ENCODE measurements at places on chromosomes 3 and 15.

DNA sequence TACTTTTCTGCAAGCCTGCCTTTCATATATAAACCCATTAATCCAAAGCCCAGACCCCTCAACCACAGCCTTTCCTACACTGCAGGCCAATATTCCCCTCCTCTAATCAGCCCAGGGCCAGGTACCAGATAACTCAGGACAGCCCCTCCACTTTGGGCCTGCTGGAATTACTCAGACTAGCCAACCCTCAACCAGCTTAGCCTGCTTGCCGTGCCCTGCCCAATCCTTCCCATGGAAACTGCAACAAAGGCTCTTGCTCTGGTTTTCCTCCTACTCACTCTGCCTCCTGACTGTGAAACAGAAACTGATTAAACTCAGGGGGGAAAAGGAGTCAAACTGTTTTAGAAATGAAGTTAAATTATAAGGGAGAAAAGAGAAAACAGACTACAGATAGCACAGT, 248.1 kb downstream of the KLF13 start:
- no peaks in the 10 kb centered on the region for H3K27me3 ChIP-seq
- H3K4me3 ChIP-seq = no peak overlapping the region
- DNase-seq = no peak
- peaks cover 3% of the 10 kb centered on the region for H3K36me3 ChIP-seq
- H3K4me1 ChIP-seq = peaks cover 8% of the 10 kb centered on the region

GRCh38 chr15:48096355-48096786, 24.4 kb upstream of the SLC24A5 start:
- no peaks in the 10 kb centered on the region for H3K36me3 ChIP-seq
- H3K27me3 ChIP-seq = peaks cover 61% of the 10 kb centered on the region
- H3K4me1 ChIP-seq = no peaks in the 10 kb centered on the region
- no peak overlapping the region for H3K4me3 ChIP-seq
- DNase-seq = no peak
- H3K27ac ChIP-seq = no peak overlapping the region

DNA sequence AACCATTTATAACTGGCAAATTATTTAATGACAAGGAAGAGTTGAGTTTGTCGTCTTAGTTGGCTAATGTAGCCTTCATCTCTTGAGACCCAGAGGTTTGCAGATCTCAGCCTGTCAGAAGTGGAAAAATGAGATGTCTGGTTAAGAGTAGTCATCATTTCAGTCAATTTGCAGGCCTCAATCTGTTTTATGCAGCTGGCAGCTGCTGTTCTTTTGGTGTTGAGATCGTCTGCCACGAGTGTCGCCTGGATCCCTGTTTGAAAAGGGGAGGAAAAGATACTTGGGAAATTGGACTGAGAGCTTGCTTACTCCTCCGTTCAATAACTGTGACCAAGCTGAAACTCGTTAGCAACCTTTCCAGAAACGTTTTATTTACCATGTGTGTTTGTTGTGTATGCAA, 2.3 kb downstream of the PHLDB2 start:
- DNase-seq = no peak
- no peaks in the 10 kb centered on the region for H3K36me3 ChIP-seq
- H3K4me3 ChIP-seq = peak overlapping the region; percentile 77
- peak overlapping the region; percentile 94 for H3K27ac ChIP-seq
- H3K4me1 ChIP-seq = peaks cover 84% of the 10 kb centered on the region
- no peaks in the 10 kb centered on the region for H3K27me3 ChIP-seq

GRCh38 chr3:142574665-142575064, 3.9 kb downstream of the ATR start:
- no peaks in the 10 kb centered on the region for H3K27me3 ChIP-seq
- peaks cover 38% of the 10 kb centered on the region for H3K4me1 ChIP-seq
- H3K4me3 ChIP-seq = no peak overlapping the region
- no peak for DNase-seq
- H3K27ac ChIP-seq = no peak overlapping the region
- H3K36me3 ChIP-seq = peaks cover 6% of the 10 kb centered on the region
